Activated CD4-positive, alpha-beta T cell treated with anti-CD3 and anti-CD28 coated beads, Interleukin-2, amount 50 U/mL, for 1 hour (primary cell): ENCODE measurements at places on chromosomes 6 and 20.

DNA sequence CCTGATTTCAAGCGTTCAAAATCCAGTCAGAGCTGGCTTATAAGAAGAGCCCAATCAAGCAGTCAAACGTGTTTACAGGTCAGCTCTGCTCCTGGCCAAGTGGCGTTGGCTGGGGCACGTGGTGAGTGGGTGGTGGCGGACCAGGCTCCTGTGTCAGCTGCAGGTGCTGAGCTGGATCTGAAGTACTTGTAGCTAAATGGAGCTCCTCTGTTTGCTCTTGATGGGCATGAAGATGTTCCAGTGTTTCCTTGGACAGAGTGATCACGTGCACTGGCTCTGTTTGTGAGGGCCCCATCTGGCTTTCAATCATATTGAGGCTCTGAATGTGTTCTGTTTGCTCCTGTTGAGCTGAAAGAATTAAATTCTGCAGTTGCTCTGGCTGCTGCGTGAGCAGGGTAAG is 10.2 kb upstream of the MICAL1 start:
- no peak for DNase-seq

DNA sequence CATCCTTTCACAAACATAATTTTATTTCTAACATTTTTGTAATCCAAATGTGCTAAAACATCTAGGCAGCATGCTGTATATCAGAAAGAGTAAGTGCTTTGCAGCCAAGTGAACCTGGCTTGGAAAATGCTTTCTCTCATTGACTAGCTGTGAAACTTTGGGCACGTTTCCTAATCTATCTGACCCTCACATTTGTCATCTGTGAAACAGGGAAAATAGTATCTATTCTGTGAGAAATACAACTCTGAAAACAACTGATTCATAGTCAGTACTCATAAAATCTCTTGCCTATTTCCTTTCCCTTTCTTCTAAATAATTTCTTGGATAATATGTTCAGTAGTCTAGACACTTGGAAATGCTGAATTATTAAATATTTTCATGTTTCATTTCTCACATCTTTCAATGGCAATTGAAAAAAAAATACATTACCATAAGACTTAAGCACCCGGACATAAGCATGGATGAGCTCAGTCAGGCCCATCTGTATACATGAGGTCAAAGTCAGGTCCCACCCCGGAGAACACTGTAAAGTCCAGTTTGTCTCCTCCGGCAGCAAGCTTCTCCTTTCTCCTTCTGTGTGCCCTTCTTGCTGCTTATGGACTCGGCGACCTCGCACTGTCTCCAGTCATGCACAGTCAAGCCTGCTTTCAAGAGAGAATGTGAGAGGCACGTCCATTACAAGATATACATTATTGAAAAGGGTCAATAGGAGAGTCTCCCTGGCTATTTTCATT is 455.0 kb upstream of the SOX4 start:
- DNase-seq: no peak

GRCh38 chr6:90005048-90005827 is 111.0 kb downstream of the GJA10 start:
- DNase-seq: no peak

DNA sequence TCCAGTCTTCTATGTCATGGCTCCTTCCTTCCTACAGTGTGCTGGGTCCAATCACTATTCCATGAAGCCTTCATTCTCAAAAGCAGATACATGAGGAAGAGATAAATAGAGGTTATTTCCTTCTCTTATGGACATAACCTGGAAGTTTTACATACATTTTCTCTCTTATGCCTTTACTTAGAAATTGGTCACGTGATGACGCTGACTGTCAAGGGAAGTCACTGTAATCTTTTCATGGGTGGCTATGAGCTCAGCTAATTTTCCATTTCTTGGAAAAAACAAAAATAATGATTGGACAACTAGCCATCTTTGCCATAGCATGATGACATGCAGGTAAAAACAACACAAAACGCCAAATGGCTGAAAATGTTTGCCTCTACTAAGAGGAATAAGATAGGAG is 151.6 kb upstream of the PRSS16 start:
- DNase-seq: no peak

DNA sequence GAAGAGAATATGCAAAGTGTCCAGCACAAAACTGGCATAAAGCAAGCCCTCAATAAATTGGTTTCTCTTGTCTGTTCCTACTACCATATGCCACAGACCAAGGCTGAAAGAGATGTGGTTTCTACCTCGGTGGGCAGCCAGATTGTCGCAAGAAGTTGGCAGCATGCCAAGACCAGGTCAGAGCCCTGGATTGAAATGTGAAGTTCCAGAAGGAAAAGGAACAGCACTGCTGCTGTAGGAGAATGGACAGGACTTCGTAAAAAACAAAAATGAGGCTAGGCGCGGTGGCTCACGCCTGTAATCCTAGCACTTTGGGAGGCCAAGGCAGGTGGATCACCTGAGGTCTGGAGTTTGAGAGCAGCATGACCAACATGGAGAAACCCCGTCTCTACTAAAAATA is 22.1 kb downstream of the MRPL14 start:
- no peak for DNase-seq

- no peak for DNase-seq
These were observed 7.3 kb downstream of the SNPH start for GRCh38 chr20:1273366-1273765.

GRCh38 chr6:143823548-143823947 is 19.6 kb upstream of the LTV1 start:
- DNase-seq: no peak

GRCh38 chr20:52172392-52173047 is 19.1 kb downstream of the ZFP64 start:
- no peak for DNase-seq

DNA sequence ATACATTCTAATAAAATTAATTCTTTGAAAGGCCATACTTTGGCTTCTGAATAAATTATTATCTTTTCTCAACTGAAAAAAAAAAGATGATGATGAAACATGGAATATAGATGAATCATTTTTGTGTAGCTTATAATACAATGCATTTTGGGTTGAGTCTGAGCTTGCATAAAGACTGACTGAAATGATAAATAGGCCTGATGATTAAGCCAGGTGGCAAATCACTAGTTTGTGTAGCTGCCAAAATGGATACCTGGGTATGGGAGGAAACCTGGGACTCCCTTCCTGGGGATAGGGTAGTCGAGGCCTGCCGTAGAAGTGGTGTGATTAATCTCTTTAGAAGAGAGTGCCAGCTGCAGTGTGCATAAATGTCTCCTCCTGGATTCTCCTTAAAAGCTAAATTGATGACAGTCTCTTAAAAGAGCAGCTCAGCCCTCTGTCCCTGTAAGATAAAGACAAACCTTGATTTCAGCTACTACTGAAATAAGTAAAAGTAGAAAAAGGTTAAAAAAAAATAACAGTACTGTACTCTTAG is 275.1 kb downstream of the GRIK2 start:
- no peak for DNase-seq

DNA sequence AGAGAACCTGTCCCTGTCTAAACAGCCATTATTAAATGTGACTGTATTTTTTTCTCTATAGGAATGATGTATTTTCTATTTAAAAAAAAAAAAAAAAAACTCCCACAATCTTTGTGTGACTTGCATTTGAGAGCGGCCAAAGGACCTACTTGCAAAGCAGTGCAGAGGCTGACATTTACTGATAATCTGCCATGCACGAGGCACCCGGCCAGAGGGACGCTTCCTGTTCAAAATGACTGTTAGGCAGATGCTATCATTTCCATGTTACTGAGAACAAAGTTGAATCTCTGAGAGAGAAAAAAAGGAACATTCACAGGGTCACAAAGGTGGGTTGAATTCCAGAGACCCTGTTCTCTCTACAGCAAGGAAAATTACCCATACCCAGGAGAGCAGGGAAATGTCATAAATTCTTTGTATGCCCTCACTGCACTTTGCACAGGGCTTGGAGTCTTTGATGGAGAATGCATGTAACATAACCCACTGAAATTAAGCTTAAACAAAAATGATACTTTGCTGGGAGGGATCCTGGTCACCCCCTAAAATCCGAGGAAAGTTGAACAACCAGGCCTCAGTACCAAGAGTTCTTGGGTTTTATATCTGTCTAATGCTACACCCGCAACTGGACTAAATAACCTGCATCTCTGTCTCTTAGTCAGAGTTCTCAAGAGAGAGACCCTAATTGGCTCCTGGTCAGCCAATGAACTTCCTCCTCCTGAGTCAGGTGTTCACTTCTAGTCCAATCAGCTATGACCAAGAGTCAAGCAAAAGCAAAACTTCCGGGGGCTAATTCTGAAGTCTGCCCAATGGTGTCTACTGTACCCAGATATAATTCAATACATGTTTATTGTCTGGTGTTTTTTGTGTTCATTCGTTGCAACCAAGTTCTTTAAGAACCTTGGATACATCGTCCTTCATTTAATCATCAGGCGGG is 61.2 kb downstream of the GCLC start:
- DNase-seq: no peak

DNA sequence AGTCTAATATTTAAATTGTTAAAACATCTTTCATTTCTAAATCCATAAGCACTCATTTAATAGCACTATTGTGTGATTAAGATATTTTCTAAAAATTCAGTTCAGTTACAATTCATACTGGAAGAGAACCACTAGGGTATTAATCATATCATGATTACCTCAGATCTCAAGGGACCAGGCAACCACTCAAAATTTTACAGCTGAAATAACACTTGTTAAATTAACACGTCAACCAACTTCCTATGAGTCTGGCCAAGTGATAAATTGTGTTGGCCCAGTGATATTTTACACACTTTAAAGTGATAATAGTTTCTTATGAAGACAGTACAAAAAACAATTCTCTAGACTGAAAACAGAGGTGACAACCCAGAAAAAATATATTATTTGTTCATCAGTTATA is 869.0 kb upstream of the ADGRB3 start:
- no peak for DNase-seq

DNA sequence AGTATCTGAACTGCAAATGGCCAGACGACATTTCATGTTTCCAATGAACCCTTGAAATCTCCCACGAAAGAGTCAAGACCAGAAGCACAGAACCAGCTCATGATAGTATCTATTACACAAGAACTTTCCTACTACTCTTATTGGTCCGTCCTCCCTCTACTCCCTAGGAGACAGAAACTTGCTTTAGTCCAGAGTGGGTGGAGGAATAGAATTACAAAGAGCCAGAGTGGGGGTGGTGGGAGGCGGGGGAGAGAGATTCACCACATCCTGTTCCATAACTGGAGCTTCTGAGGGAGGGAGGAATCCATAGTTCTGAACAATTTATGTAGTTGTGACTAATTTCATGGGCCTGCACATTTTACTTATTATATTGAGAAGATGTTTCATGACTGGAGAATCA is 18.5 kb upstream of the WFDC10A start:
- DNase-seq: no peak

DNA sequence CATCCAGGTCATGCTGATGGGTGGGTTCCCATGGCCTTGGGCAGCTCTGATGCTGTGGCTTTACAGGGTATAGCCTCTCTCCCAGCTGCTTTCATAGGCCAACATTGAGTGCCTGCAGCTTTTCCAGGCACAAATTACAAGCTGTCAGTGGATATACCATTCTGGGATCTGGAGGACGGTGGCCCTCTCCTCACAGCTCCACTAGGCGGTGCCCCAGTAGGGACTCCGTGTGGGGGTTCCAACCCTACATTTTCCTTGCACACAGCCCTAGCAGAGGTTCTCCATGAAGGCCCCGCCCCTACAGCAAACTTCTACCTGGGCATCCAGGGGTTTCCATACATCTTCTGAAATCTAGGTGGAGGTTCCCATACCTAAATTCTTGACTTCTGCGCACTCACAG is 602.6 kb upstream of the HS3ST5 start:
- no peak for DNase-seq

DNA sequence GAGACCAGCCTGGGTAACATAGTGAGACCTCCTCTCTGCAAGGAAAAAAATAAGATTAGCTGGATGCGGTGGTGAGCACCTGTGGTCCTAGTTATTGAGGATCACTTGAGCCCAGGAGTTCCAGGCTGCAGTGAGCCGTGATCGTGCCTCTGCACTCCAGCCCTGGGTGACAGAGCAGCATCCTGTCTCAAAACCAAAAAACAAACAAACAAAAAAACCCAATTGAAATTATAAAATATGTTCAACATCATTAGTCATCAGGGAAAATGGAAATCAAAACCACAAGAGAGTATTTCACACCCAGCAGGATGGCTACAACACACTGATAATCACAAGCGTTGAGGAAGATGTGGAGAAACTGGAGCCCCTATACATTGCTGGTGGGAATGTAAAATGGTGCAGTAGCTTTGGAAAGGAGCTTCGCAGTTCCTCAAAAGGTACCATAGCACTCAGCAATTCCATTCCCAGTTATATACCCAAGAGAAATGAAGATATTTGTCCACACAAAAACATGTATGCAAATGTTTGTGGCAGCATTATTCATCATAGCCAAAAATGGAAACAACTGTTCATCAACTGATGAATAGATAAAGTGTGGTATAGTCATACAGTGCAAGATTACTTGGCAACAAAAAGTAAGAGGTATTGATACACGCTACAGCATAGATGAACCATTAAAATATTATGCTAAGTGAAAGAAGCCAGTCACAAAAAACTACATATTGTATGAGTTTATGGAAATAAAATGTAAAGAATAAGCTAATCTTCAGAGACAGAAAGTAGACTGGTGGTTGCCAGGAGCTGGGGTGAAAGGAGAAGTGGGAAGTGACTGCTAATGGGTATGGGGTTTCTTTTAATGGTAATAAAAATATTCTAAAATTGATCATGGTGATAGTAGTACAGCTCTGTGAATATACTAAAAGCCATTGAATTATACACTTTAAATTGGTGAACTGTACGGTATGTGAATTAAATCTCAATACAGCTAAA is 38.7 kb upstream of the RIPOR2 start:
- DNase-seq: peak; percentile 17

- DNase-seq: no peak
These were observed 51.4 kb downstream of the SULF2 start for GRCh38 chr20:47733892-47734291.

DNA sequence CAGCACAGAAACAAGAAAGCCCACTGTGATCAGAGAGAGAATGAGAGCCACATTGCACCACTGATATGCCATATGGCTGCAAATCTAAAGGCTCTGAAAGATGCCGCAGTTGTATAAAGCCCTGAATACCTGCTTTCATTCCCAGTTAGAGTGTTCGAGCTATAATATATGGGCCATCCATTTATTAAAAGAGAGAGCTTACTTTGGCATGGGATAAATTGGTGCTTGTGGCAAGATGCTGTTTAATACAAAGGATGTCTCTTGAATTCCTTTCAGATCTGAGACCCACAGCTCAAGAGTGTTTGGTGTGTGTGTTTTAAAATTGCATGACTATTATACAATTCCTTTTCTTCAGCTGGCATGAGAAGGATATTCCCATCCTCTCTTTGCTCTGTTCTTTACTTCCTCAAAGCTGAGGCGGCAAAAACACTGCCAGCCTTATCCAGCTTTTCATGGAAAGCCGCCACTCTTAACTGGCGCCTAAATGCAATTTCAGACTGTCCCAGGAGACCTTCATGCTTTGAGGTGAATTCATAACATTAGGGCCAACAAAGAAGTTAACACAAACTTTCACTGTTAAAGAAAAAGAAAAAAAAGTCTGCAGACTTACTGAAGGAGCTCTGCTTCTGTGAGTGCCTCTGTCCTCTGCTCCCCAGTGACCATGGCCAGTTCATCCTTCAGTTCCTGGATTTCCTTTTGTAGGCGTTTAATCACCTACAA is 147.6 kb downstream of the KIF6 start:
- no peak for DNase-seq
